Fibroblast of skin of right biceps (primary cell): ENCODE measurements at places on chromosomes 7 and 10.

- no peak for DNase-seq
These were observed 24.9 kb downstream of the ZNF783 start for GRCh38 chr7:149286811-149287400.

- DNase-seq, result no peak
These were observed 34.0 kb upstream of the PDGFA start for GRCh38 chr7:553636-554111.

DNA sequence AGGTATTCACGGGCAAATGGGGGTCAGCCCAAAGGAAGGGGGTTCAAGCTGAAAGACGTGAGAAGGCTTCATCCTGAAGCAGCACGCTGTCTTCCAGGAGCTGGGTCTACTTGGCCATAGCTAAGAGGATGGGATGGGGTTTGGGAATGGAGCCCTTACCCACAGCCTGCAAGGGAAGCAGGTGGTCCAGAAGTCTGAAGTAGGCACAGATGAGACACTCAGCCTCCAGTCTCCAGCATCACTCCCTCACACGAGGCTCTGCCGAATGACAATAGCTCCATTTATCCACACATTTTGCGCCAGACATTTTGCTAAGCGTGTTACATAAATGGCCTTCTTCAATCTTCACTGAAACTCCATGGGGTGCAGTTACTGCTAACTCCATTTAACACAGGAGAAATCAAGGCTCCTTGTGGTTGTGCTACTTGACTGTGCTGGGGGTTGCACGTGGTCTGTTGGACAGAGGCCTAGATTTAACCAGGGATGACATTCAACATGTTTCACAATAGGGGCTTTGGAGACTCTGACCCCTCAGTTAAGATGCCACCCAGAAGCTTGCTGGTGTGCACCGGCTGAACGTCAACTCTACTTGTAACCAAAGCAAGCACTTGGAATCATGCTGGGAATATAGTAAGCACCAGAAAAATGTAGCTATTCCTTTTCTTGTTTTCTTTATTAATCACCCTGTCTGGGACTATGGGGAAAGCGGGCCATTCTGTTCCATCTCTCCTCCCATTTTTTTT, 85.3 kb downstream of the FAM241B start:
- peak; percentile 57 for DNase-seq

DNA sequence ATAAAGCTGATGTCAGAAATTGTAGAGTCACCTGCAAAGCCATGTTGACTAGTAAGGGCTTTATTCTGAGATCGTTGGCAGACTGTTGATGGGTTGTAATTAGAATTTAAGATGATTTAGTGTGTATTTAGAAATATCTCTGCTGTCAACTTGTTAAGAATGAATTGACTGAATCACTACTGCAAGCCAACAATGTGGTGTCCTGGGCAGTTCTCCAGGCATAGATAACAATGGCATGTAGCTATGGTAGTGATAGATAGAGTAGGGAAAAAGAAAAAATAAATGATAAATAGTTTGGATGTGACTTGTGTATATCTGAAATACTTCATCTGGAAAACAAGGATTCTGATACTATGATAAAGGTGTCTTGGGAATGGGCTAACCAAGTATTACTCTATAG, 640.2 kb downstream of the ARL4A start:
- peak; percentile 62 for DNase-seq
